ENCODE measurements at places on chromosomes 7 and 10. TPM values are rescaled to one million over a fixed set of nuclear protein-coding genes. Genes with fewer than 3 reads are reported as not detected.

The LIPM gene
- not detected for total RNA-seq

The KCNIP2 gene
- total RNA-seq: 0.98 TPM

The MMD2 gene
- total RNA-seq: not detected

The SCART1 gene
- total RNA-seq: 0.31 TPM

The UBTD1 gene
- 11.2 TPM for total RNA-seq

The C7orf25 gene
- total RNA-seq: 1.2 TPM

The AKR1C1 gene
- total RNA-seq: 584 TPM

Data from A549 treated with ZK216348 at 1 μM for 4 hours (cell line).